Vagina (tissue), 2 donors: ENCODE measurements at places on chromosomes 11 and 22. TPM values are rescaled to one million over a fixed set of nuclear protein-coding genes. Genes with fewer than 3 reads are reported as not detected.

GRCh38 chr11:24779791-24780190 is 282.9 kb downstream of the LUZP2 start:
- no peaks in the 10 kb centered on the region for H3K4me1 ChIP-seq
- no peak overlapping the region for H3K4me3 ChIP-seq
- no peaks in the 10 kb centered on the region for H3K36me3 ChIP-seq

- peaks cover 40% of the 10 kb centered on the region for H3K4me1 ChIP-seq
- H3K36me3 ChIP-seq = no peaks in the 10 kb centered on the region
- H3K27me3 ChIP-seq = no peaks in the 10 kb centered on the region
Observed at GRCh38 chr11:7591987-7592386, 78.2 kb downstream of the PPFIBP2 start.

GRCh38 chr22:35085621-35086020 is 19.7 kb downstream of the ISX start:
- no peaks in the 10 kb centered on the region for H3K4me1 ChIP-seq
- H3K36me3 ChIP-seq = no peaks in the 10 kb centered on the region
- no peaks in the 10 kb centered on the region for H3K27me3 ChIP-seq
- DNase-seq = no peak
- H3K27ac ChIP-seq = no peak overlapping the region

- no peaks in the 10 kb centered on the region for H3K36me3 ChIP-seq
- H3K4me1 ChIP-seq = no peaks in the 10 kb centered on the region
- H3K27ac ChIP-seq = no peak overlapping the region
- DNase-seq = no peak
- H3K27me3 ChIP-seq = no peaks in the 10 kb centered on the region
- no peak overlapping the region for H3K4me3 ChIP-seq
Observed at GRCh38 chr11:127110542-127110941, 110.0 kb upstream of the KIRREL3 start.

Gene GPR137
- total RNA-seq = 20.6 TPM
